ENCODE measurements at places on chromosomes 6 and 20.

DNA sequence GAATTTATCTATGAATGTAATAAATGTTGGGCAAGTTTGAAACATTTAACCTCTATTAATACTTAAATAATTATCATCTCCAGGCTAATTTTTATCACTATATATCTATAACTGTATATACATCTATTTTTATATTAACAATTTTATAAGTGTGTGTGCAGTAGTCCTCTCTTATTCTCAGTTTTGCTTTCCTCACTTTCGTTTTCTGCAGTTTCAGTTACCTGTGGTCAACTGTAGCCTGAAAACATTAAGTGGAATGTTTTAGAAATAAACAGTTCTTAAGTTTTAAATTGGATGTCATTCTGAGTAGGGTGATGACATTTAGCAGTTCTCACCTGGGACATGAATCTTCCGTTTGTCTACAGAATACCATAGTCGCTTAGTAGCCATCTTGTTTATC lies 379.4 kb upstream of the MAN1A1 start:
- no peak for DNase-seq

DNA sequence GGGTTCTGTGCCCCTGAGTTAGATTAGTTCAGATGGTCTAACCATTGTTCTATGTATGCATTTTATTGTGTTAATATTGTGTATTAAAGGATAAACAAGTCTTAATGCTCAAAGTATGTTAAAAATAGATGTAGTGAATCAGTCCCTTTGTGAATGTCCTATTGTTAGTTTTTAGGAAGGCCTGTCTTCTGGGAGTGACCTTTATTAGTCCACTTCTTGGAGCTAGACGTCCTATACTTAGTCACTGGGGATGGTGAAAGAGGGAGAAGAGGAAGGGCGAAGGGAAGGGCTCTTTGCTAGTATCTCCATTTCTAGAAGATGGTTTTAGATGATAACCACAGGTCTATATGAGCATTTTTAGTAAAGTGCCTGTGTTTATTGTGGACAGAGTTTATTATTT lies 12.3 kb upstream of the HMGN4 start:
- DNase-seq, result no peak

- no peak for DNase-seq
Measured at GRCh38 chr6:131292145-131292938, 157.1 kb downstream of the AKAP7 start.

- no peak for DNase-seq
Measured at GRCh38 chr6:144477396-144477795, 192.3 kb downstream of the UTRN start.

GRCh38 chr20:64093013-64093503 lies 8.9 kb upstream of the LKAAEAR1 start:
- DNase-seq, result no peak

GRCh38 chr20:23086931-23087411 lies 847 bp upstream of the CD93 start:
- DNase-seq, result no peak

DNA sequence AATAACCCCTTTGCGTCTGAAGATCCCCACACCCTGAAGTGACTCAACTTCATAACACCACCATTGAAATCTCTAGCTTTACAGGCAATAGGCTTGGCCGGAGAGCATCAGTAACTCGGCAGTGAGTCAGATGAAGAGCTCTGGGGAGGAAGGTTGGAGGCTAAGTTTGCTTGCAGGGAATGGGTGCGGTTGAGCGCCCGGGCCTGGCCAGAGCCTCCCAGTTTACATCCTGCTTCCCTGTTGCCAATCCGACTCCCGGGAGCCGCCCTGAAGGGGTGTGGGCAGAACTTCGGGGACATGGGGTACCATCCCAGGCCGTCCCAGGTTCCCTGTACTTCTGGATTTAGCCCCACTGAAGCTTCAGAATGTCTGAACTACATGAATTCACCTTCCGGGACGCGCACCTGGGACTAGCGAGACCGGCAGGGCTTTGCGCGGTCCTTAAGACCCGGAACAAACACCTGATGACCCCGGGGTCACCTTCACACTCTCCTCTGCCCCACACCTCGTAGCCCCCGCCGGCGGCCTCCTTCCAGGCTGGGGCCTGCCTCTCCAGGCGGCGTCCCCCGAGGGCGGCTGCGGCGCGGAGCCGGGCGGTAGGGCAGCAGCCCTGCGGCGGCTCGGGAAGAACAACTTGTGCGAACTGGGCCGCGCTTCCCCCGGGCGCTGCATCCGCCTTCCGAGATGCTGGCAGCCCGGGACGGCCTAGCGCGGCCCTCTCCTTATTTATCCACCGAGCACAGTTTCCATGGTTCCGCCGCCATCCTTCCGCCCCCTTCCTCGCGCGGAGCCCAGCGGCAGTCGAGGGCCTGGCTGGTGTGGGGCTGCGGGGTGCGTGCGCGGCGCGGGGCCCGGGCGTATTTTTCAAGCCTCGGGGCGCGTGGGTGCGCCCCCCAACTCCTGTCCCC lies 56.6 kb upstream of the RREB1 start:
- DNase-seq, result no peak

GRCh38 chr6:20447157-20447556 lies 45.5 kb downstream of the E2F3 start:
- DNase-seq, result no peak

DNA sequence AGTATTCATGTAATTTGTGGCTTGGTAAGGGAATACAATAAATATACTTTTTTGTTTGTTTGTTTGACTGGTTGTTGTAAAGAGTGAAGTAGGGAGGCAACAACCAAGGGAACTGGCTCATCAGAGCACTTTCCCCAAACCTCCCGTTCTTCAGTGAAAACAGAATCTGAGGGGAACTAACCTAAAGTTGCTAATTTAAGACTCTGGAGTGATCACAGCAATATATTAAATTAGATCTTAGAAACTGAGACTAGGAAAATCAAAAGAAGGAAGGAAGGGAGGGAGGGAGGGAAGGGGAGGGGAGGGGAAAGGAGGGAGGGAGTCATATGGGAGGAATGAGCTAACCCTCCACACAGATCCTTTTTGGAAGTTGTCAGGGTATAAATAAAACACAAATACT lies 144.9 kb downstream of the SYNDIG1 start:
- no peak for DNase-seq

- no peak for DNase-seq
Measured at GRCh38 chr6:45416700-45417099, 39.0 kb upstream of the SUPT3H start.

DNA sequence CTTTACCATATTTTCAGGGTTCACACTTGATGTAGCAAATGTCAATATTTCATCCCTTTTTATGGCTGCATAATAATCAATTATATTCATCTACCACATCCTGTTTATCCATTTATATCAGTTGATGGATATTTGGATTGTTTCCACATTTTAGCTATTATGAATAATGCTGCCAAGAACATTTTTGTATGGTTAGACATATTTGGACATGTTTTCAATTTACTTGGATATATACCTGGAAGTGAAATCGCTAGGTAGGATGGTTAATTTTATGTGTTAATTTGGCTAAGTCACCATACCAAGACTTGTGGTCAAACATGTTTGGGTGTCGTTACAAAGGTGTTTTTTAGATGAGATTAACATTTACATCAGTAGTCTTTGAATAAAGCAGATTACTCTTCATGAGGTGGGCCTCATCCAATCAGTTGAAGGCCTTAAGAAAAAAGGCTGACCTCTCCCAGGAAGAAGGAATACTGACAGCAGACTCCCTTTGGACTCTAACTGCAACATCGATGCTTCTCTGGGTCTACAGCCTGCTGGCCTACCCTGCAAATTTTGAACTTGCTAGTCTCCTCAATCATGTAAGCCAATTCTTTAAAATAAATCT lies 196.5 kb downstream of the BACH2 start:
- DNase-seq, result no peak

DNA sequence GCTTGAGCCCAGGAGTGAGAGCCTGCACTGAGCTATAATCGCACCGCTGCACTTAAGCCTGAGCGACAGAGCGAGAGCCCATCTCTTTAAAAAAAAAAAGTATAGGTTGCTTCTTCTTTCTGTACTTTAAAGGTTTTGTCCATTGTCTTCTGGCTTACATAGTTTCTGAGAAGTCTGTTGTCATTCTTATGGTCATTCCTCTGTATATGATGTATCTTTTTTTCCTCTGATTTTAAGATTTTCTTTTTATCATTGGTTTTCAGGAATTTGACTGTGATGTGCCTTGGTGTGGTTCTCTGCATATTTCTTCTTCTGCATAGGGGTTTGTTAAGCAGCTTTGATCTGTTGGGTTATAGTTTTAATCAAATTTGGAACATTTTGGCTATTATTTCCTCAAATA lies 29.1 kb downstream of the QRSL1 start:
- DNase-seq, result no peak

GRCh38 chr20:50399917-50400704 lies 110.1 kb upstream of the PTPN1 start:
- DNase-seq, result no peak

DNA sequence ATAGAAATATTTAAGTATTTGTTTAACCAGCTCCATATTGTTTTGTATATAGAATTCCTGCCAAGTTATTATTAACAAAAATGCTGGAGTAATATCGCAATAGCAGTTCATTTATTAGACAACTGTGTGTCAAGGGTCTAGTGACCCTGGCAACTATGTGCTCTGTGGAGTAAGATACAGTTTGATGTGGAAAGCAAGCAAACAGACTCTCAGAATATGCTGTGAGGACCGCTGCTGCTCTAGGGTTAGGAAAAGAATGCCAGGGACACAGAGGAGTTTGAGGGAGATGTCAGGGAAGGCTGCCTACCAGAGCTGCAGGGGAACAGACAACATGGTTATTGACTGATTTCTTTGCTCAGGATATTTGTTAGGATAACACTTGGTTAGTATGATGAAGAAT lies 71.2 kb downstream of the HIVEP1 start:
- DNase-seq, result no peak

- DNase-seq, result no peak
Measured at GRCh38 chr20:43459022-43459942, 1.6 kb downstream of the SRSF6 start.

GRCh38 chr6:159074120-159074684 lies 29.4 kb upstream of the TAGAP start:
- no peak for DNase-seq

DNA sequence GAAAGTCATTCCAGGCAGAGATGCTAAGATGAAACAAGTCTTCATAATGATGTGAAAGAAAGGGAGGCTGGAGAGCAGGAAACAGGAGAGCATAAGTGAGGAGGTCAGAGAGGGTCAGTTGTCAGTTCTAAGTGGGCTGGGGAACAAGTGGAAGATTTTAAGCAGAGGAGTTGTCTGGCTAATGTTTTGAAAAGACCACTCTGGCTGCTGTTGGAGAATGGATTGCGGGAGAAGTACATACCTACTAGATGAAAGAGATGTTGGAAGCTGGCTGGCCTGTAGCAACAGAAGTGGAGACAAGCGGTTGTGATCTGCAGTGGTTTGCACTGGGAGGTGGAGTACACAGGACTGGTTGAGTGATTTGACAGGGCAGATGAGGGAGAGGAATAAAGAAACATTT lies 10.1 kb downstream of the SLC35F1 start:
- DNase-seq, result no peak

DNA sequence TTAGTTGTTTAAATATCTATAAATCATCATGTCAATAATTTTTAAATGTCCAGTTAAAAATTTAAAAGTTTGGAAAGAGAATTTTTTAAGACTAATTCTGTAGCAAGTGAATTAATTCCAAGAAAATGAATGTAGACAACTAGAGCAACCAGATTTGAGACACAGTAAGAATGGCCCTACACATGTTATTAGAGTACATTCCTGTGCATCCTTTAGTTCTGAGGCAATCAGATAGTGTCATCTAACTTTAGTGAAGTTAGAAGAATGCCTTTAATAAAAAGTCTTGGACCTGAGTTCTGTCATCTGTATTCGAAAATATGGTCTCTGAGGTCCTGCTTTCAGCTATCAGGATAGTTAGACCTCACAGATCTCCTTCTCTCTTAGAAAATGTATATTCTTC lies 63.7 kb downstream of the HIVEP2 start:
- no peak for DNase-seq

DNA sequence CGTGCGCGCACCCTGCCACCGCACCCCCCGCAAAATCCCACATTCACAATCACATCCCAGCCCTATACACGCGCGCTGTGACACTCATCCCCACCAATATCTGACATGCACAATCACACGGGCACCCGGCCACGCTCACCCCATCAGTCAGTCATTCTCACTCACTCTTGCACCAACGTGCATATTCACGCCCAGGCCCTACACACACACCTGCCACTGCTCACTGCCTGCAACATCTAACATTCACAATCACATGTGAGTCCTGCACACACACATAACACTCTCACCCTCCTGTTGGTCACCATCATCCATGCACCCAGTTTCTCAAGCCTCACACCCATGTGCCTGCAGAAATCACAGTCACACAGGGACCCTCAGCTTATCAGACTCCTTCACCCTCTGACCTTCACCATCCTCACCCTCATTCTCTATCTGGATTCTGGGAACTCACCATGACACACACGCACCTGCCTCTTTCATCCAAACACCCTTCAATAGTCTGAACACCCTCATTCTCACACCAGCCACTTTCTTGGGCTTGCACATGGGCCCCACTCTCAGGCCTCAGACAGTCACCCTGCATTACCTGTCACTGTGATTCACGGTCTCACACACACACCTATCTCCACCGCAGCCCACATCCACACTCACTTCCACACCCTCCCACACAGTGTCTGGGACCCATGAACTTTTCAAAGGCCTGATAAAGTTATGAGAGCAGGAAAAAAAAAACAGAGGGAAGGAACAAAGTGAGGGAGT lies 748 bp upstream of the ATP9A start:
- no peak for DNase-seq

GRCh38 chr6:21371676-21372171 lies 221.8 kb upstream of the SOX4 start:
- no peak for DNase-seq

GRCh38 chr6:39725632-39725997 lies 407 bp upstream of the KIF6 start:
- DNase-seq, result no peak

DNA sequence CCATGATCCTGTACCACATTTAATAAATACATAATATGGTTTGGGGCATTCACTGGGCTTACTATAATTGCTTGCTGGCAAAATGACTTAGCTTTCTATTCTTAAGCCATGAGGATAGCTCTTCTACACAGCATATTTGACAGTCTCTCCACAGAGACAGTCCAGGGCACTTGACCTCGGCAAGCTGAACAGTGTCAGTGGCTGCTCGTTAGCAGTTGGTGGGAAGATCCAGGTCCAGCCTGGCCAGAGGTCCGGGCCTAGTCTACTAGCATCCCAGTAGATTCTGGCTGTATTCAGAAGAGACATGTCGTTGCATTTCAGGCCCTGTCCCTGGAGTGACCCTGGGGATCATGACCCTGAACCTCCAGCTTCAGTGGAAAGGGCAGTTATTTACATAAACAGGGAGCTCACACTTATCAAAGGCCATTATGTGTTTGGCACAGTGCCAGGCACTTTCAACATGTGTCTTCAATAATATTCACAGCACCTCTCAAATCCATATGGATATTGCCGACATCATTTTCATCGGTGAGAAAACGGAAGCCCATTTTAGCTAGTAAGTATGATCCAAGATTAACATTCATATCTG lies 139.0 kb downstream of the IMPG1 start:
- no peak for DNase-seq

DNA sequence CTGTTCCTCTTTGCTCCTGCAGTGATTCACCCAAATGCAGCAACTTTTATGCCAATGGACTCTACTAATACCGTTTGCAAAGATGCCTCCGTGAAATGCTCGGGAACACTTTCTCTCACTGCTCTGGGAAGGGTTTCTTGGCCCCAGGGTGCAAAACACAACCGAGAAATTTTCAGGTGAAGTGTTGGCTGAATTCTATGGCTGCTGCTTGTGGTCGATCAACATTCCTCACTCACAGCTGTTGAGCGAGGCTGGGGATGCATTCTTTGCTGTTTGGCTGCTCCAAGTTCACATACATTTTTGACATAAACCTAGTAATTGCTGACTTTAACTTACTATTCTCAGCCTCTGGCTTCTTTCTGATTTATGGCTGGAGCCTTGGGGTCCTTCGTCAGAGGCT lies 342.0 kb upstream of the CHD6 start:
- DNase-seq, result no peak

Data from stimulated activated CD8-positive, alpha-beta memory T cell treated with anti-CD3 and anti-CD28 coated beads, Interleukin-7, amount 100 ng/mL, for 1 hour (primary cell).